A549 (cell line): ENCODE measurements at places on chromosomes 1 and 21.

- DNase-seq: no peak
Observed at GRCh38 chr21:43734928-43735229, 15.9 kb downstream of the PDXK start.

DNA sequence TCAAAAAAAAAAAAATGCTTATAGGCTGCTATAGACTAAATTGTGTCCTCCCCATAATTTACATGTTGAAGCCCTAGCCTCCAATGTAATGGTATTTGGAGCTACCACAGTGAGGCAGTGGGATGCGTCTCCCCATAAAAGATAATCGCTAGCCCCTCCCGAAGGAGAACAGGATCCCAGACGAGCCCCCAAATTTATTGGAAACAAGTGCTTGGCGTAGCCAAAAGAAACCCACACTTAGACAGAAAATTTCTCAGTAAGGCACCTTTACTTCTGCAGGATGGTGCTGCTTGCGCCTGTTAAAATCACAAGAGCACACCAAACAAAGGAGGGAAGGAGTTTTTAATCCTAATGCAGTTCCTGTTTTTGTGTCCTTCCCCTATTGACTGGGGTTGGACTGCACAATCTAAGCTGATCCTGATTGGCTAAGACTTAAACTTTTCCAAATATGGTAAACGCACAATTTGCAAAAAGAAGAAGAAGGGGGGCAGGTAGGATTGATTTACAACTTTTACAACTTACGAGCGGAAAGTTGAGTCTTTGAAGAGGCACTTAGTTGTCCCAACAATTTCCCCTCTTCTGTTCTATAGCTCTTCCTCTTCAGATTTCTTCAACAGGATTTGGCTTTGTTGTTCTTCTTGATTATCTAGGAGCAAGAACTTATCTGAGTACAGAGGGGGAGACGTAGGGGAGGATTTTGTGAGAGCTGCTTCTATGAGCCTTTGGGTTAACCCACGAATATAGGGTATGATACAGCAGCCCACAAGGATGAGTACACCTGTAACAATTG is 3.0 kb upstream of the IPP start:
- no peak for DNase-seq

DNA sequence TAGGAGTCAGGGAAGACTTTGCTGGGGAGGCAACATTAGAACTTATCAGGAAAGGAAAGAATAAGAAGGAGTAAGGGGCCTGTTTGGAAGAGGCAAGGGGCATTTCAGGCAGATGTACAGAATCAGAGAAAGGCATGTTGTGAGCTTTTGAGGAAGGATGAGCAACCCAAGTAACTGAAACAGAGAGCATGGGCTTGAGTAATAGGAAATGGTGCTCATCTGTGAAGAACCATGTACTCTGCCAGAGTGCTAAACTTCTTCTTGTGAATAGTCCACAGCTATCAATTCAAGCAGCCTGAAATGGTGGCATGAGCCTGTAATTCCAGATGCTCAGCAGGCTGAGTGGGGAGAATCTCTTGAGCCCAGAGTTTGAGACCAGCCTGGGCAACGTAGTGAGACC is 19.2 kb upstream of the PIGK start:
- DNase-seq: no peak

GRCh38 chr1:220457957-220458609 is 69.9 kb upstream of the MARK1 start:
- DNase-seq: no peak

DNA sequence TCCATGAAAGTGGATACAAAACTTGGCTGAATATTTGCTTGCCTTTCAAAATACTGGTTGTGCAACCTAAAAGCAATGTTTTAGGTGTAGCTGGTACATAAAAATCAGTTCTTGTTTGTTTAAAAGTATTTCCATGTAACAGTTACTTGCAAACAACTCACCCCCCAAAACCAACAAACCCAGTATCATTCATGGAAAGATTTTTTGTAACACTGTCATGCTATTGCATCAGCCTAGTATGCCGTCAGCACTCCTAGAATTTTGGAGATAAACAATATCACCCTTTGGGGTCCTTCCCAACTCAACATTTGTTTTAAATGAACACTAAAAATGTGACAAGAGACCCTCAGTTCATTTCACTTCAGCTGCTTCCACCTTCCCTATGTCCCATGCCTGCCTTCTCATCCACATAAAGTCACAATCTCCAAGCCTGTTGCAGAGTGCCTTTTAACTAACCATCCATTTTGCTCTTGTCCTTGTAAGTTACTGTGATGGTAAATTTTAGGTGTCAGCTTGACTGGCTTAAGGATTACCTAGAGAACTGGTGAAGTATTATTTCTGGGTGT is 425.3 kb downstream of the DUSP10 start:
- no peak for DNase-seq
